Neuronal stem cell (in vitro differentiated cells): ENCODE measurements at places on chromosomes 2 and 18.

DNA sequence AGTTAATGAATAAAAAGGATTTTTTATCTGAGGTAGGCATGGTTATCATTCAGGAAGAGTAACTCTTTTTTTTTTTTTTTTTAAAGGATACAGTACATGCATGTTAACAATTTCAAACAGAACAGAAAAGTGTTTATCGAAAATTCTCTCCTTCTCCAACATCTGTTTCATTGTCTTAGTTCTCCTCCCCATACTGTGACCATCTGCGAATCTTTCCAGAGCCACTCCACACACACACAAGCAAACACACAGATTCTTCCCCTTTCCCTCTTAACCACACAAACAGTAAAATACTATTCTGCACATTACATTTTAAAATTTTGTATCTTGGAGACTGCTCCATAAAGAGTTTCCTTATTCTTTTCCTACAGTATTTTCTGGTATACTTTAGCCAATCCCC, 38.0 kb downstream of the NPC1 start:
- no peak for DNase-seq

DNA sequence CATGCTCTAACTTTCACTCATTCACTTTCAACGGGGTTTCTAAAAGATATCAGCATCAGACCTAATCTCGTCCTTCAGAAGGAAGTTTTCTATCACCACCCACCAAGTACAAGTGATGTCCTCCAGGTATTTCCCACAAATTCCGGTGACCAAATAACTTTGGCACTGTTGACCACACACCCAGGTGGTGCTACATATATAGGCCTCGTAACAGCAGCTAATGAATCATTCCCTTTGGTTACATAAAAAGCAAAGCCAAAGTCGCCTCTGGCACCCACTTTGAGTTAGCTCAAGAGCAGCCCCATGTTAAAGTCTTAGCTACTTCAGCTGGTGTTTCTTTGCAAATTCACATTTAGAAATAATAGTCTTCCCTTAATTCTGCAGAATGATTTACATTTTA, 138.2 kb upstream of the OSR1 start:
- DNase-seq, result no peak

- no peak for DNase-seq
Measured at GRCh38 chr18:42429196-42429595, 474.2 kb downstream of the PIK3C3 start.

- DNase-seq, result no peak
Measured at GRCh38 chr2:122108186-122108585, 352.7 kb downstream of the TSN start.

DNA sequence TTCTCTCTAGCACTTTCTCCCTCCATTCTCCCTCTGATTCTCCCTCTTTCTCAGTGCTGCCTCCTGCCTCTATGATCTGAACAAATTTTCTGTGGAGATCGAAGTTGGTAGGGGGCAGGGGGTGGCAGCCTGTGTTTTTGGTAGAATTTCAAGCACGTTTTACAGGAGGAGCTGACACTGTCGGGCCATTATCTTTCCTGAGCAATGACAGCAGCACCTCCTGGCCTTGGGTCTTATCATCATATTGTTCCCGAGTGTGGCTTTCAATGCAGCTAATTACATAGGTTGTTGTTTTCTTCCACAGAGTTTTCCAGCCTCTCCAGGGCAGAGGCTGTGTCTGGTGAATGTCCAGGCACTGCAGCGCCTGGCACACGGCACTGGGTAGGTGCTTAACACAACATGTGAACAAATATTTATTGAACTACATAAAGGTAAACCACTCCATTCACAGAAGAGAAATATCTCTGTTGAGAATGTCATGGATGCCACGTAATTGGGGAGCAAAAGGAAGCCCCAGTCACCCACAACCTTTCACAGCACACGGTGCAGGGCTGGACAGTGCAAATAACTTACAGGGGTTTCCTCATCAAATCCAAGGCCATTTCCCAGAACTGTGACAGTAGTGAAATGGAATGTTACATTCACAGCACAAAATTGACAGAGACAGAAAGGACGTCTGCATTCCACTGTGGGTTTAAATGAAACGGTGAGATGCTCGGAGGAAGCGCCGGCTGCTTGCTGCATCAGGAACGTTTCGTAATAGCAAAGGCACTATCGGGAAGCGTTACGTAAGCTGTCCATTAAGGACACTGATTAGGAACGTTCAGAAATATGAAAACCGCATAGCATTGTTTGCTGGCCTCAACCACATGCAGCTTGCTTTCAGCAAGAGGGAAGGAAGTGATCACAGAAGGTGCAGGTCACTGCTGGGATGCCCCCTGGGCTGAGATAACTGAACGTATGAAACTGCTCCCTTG, 6.5 kb upstream of the KCNG2 start:
- DNase-seq, result no peak

DNA sequence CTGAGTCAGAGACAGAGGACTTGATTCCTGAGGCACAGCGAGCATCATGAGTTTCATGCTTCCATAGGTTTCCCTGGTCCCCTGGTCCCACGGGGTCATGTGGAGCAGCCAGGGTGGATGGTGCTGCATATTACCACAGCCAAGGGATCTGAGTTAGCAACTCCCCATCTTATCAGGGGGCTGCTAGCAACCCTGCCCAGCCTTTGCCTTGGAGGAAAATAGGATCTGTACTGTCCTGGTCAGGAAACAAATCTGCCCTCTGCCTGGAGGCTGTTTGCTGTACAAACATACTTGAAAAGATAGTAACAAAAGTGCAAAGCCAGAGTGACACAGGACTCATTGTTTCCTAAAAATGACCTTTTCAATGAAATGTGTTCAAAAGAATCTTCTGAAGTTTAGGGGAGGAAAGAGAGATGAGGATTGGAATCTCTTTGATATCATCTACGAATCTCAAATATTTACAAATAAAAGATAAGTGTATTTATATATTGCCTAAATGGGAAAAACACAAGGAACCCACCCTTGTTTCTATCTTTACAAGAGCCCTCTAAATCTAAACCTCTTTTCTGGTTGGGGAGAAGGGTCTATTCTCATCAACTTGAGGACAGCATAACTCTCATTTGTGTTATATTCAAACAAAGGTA, 194.8 kb downstream of the CD226 start:
- DNase-seq, result no peak

GRCh38 chr2:12453731-12454130, 263.0 kb upstream of the TRIB2 start:
- no peak for DNase-seq

DNA sequence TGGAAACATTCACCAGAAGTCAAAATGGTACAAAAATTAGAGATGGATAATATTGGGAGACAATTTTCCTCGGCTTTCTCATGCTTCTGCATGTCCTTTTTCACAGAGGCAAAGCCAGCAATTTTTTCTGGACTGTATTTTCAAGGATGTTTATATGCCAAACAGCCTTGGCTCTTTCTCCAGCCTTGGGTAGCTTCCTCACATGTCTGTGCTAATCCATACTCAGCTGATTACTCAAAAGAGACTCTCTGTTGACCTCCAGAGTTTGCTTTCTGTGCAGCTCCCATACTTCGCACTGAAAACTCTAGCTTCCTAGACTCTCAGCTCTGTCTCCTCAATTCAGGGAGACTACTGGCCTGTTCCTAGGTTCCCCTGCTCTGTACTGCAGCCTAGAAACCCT, 10.6 kb downstream of the C18orf63 start:
- no peak for DNase-seq

DNA sequence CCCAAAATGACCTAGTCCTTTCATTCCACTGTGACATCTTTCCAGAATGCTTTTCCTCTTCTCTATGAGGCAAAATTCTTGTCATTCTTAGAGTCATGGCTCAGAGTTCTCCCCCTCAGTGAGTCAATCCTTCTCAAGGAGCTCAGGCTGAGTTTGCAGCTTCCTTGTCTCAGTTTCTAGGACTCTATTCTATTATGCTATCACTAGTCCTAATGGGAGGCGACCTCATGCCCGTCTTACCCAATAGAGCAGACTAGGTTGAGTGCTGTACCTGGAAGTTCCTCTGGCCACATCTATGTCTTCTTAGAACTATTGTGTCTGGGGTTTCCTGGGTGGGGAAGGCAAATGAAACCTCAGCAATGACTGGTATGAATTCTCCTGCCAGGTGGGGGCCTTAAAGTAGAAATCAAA, 51.5 kb downstream of the HAUS1 start:
- DNase-seq, result no peak

GRCh38 chr2:60834270-60834717, 47.1 kb upstream of the REL start:
- no peak for DNase-seq

DNA sequence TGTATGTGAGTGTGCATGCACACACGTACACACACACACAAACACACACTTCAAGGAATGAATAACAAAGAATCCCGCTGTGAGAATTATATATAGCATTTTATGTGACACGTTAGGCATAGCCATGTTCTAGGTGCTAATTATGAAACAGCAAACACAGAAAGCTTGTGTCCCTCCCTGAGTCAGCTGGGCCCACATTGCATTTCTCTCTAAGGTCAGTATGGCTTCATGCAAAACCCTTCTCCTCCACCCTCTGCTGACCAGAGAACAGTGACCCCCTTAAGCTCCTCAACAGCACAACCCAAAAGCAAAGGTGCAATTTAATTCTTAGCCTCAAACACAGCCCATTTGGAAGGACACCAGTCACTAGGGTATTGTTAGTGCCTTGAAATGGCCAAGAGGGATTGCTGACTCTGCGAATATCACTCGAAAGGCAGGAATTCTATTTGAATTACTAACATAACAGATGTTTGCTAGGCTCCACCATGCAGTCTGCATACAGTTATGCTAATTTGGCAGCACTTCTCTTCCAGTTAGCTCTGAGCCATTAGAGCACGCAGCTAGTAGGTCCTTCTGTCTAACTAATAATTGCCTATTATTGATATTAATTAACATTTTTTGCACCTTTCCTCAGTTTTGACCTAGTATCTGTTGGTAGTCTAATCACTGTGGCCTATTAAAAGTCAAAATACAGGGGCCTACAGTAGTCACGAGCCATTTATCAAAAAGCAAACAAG, 149.0 kb downstream of the LNPK start:
- no peak for DNase-seq

GRCh38 chr2:119231975-119232665, 8.5 kb downstream of the STEAP3 start:
- DNase-seq, result no peak

DNA sequence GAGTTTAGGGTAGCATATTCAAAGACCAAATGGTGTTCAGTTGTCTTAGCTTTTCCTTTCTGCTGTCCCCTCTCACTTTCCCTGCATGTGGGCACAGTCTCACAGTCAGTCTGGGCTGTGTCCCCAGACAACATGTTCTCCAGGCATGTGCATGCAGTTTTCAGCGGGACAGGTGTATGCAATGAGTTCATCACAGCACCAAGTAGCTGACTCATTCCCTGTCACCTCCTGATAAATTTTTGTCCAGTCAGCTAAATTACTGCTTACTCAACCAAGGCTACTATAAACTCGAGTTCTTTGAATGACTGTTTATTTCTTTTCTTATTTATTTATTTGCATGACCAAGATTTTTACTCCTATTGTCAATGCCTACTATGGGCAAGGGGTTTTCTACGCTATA, 148.8 kb upstream of the CDH19 start:
- DNase-seq, result no peak
